Pancreas (tissue), 10 donors: ENCODE measurements at places on chromosomes 12 and 14. TPM values are rescaled to one million over a fixed set of nuclear protein-coding genes. Genes with fewer than 3 reads are reported as not detected.

FBRSL1 gene
- 34.0 TPM for total RNA-seq

RNASE1 gene
- total RNA-seq: 281 TPM

DNA sequence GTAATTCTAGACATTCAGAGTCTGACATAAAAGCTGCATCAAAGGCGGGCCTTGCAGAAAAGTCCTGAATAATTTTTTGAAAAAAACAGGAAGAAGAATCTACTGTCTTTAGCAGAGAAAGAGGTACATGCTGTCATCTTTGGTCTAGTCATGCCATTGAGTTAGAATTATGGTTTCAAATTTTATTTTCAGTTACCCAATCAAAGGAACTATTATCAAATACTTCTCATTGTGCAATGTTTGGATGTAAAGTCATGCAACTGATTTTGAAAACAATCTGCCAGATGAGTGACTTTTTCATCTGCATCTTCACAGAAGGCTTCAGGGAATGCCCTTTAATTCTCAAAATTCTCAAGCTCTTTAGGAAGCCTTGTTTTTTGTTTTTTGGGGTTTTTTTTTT is 803.5 kb downstream of the FLRT2 start:
- H3K4me3 ChIP-seq: no peak overlapping the region
- DNase-seq: no peak
- H3K36me3 ChIP-seq: no peaks in the 10 kb centered on the region
- H3K27ac ChIP-seq: no peak overlapping the region
- H3K27me3 ChIP-seq: no peaks in the 10 kb centered on the region

- no peaks in the 10 kb centered on the region for H3K36me3 ChIP-seq
- H3K27me3 ChIP-seq: no peaks in the 10 kb centered on the region
- H3K4me1 ChIP-seq: no peaks in the 10 kb centered on the region
- no peak overlapping the region for H3K27ac ChIP-seq
These were observed 87.6 kb downstream of the SEC23A start for GRCh38 chr14:39015360-39015961.

DNA sequence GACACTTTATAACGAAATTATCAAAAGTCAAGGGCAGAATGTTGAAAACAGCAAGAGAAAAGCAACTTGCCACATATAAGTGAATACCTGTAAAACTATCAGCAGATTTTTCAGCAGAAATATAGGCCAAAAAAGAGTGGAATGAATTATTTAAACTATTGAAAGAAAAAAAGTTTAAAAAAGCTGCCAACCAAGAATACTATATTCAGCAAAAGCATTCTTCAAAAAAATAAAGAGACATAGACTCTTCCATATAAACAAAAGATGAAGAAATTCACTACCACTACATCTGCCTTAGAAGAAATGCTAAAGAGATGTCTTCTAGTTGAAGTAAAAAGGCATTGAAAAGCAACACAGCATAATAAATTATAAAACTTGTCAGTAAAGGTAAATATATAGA is 80.6 kb upstream of the CPNE8 start:
- H3K4me1 ChIP-seq: no peaks in the 10 kb centered on the region
- no peaks in the 10 kb centered on the region for H3K27me3 ChIP-seq
- no peak overlapping the region for H3K4me3 ChIP-seq
- DNase-seq: no peak
- H3K27ac ChIP-seq: no peak overlapping the region

AMIGO2 gene
- total RNA-seq: 5.0 TPM

- DNase-seq: no peak
- H3K27me3 ChIP-seq: no peaks in the 10 kb centered on the region
- H3K36me3 ChIP-seq: no peaks in the 10 kb centered on the region
- no peak overlapping the region for H3K27ac ChIP-seq
These were observed 106.5 kb downstream of the ETV6 start for GRCh38 chr12:11756022-11756421.

TAS2R20 gene
- 0.42 TPM for total RNA-seq

MYF5 gene
- not detected for total RNA-seq

DIO2 gene
- 0.32 TPM for total RNA-seq

- H3K27ac ChIP-seq: no peak overlapping the region
- H3K4me3 ChIP-seq: no peak overlapping the region
- H3K4me1 ChIP-seq: peaks cover 8% of the 10 kb centered on the region
- no peaks in the 10 kb centered on the region for H3K36me3 ChIP-seq
- no peaks in the 10 kb centered on the region for H3K27me3 ChIP-seq
These were observed 206.0 kb upstream of the DCN start for GRCh38 chr12:91388573-91388972.

DNA sequence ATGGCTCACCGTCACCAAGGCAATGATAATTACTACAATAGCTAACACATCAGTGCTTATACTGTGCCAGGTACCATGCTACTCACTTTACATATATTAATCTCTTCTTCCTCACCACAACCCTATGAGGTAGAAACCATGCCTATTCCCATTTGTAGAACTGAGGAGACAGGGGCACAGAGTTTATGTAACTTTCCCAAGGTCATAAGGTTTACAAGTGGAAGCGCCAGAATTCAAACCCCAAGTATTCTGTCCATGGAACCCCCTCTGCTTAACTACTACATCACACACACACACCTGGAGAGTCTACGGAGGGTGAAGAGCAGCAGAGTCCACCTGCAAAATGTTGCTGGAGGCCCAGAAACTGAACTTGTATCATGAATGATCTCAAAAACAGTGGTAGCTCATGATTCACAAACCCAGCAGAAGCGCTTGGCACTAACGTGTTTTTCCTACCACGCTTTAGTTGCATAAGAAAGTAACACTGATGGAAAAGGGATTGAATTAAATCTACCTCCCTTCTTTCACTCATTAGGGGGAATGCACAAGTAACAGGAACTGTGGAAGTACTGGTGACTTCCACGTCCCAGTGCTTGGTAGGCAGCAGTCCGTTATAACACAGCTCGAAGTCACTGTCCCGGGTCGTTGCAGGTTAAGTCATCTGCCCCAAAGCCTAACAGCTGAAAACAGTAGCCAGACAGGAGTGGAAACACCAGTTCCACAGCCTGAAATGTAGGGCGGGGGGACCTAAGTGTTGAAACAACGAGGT is 2.0 kb downstream of the ITPR2 start:
- no peak for DNase-seq
- peak overlapping the region; percentile 22 for H3K27ac ChIP-seq
- H3K36me3 ChIP-seq: no peaks in the 10 kb centered on the region
- peaks cover 6% of the 10 kb centered on the region for H3K4me1 ChIP-seq
- H3K27me3 ChIP-seq: no peaks in the 10 kb centered on the region

DNA sequence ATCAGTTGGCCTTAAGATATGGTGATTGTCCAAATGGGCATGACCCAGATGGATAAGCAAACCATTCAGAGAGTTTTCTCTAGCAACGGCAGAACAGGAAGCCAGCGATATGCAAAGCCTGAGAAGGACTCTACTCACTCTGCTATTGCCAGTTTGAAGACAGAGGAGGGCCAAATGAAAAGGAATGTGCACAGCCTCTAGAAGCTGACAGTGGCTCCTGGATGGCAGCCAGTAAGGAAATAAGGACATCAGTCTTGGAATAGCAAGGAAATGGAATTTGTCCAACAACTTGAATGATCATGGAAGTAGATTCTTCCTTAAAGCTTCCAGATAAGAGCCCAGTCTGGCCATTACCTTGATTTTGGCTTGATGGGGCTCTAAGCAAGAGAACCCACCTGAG is 60.0 kb downstream of the TMTC2 start:
- no peak overlapping the region for H3K4me3 ChIP-seq
- H3K36me3 ChIP-seq: no peaks in the 10 kb centered on the region
- no peak overlapping the region for H3K27ac ChIP-seq
- no peaks in the 10 kb centered on the region for H3K4me1 ChIP-seq

OR6C2 gene
- total RNA-seq: not detected

C3AR1 gene
- total RNA-seq: 1.5 TPM

GRCh38 chr12:123905319-123905925 is 67.2 kb downstream of the CCDC92 start:
- no peak overlapping the region for H3K27ac ChIP-seq
- H3K4me1 ChIP-seq: no peaks in the 10 kb centered on the region
- H3K4me3 ChIP-seq: no peak overlapping the region
- peak; percentile 68 for DNase-seq
- H3K36me3 ChIP-seq: no peaks in the 10 kb centered on the region

ZBTB42 gene
- total RNA-seq: 8.4 TPM

HRK gene
- not detected for total RNA-seq

DNA sequence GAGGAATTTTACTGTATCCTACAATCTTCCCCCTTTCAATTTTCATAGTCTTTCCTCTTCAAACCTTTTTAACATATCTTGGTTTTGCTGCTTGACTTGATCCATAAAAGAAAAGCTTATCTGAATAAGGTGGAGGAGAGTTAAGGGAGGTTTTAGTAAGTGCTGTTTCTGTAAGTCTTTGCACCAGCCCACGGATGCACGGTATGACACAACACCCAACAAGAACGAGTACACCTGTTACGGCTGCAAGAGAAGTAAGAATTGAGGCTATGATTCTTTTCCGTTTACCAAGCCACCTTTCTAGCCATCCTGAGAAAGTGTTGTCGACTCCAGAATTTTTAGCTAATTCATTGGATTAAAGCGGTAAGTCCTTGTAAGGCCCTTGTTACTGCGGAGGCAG is 26.1 kb upstream of the CPNE8 start:
- H3K36me3 ChIP-seq: no peaks in the 10 kb centered on the region
- H3K27ac ChIP-seq: no peak overlapping the region
- no peaks in the 10 kb centered on the region for H3K4me1 ChIP-seq
- DNase-seq: no peak

GRIN2B gene
- 0.09 TPM for total RNA-seq

AQP6 gene
- total RNA-seq: 0.06 TPM

DNA sequence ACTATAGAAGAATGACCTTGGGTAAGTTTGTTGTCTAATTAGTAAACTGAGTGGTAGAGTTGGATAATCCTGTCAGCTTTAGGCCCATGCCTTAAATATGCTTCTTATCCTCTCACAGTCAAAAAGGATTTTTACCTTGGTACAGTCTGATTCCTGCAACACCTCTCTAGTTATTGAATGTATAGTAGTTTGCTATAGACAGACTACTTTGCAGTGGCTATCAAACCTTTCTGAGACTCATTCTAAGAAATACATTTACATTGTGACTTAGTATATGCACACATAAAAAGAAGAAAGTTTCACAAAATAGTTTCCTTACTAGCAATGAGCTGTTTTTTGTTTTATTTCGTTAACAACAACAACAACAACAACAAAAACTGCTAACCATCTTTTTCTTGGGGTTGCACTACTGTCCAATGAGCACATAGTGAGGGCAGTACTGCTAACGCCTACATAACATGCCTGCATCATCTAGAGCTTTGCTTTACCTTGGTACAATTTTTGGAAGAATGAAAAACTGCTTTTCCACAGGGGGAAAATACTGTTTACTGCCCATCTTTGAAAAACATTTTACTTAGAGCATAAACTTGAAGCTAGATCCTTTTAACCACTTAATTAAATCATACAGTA is 28.5 kb downstream of the WNK1 start:
- no peak for DNase-seq
- H3K36me3 ChIP-seq: no peaks in the 10 kb centered on the region
- no peak overlapping the region for H3K27ac ChIP-seq
- H3K4me1 ChIP-seq: peaks cover 41% of the 10 kb centered on the region

DNA sequence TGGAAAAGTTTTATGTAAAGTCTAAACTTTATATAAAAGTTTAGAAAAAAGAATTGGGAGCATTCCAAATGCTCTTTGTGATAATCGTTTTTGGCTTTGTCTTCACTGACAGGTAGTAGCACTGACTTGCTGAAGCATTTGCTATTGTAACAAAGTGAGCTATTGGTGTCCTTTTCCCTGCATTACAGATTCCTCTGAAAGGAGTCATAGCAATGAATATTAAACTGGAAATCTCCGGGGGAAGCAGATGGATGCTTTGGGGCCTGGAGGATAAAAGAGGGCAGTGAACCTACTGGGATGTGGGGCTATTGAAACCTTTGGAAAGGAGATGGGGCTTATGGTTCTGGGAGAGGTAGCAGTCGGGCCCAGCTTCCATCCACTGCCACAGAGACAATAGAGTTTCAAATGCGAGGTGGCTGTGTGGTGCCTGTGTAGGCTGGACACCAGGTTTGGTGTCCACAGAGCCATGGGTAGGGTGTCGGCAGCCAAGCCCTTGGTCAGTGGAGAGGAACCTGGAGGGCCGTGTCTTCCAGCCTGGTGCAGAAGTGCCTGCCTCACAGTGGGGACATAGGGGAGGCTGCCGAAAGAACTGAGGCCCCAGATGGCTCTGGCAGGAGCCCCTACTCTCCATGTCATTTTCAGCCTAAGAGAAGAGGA is 10.1 kb downstream of the GSG1 start:
- H3K4me3 ChIP-seq: no peak overlapping the region
- H3K27me3 ChIP-seq: no peaks in the 10 kb centered on the region
- H3K27ac ChIP-seq: no peak overlapping the region
- peaks cover 13% of the 10 kb centered on the region for H3K4me1 ChIP-seq

DNA sequence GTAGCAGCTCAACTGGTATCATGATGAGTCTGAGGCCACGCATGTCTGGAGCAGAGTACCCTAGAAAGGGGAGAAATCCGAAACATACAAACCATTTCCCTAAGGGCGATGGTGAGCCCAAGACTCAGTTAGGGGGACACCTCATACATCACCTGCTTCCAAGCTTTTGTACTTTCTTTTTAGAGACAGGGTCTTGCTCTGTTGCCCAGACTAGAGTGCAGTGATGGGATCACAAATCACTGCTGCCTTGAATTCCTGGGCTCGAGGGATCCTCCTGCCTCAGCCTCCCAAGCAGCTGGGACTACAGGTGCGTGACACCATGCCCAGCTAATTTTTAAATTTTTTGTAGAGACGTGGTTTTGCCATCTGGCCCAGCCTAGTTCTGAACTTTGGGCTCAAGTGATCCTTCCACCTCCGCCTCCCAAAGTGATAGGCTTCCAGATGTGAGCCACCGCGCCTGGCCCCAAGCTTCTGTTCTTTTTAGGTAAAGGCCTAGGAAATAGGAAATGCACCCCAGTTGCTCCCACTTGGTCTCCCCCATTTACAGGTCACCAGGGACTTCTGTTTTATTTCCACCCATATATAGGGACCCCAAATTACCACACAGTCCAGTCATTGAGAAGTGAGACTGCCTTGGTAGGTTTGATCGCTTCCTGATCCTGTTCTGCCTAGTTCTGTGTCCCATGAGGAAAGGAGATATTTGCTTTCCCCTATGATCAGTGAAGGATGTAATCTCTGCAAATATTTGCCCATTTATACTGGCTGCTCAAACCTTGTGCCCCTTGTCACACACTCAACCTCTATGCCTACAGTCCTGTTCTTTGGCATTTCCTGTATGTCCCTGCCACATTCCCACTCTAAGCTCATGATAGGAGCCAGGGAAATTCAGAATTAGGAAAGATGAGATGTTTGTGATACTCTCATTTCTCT is at the start of gene APOF:
APOF (minus strand) TSS at position 728 of the 930 bp plus-strand sequence; CDS start at position 616, 112 bp downstream.
- no peak within 1 kb of the TSS for H3K27ac ChIP-seq
- no peak for DNase-seq
- no peaks in the 10 kb centered on the region for H3K27me3 ChIP-seq
- H3K36me3 ChIP-seq: no peaks in the 10 kb centered on the region

WSCD2 gene
- total RNA-seq: 0.14 TPM

GRCh38 chr14:57462551-57462950 is 31.1 kb downstream of the CCDC198 start:
- H3K4me1 ChIP-seq: no peaks in the 10 kb centered on the region
- no peak overlapping the region for H3K4me3 ChIP-seq
- H3K36me3 ChIP-seq: no peaks in the 10 kb centered on the region
- no peak overlapping the region for H3K27ac ChIP-seq
- H3K27me3 ChIP-seq: no peaks in the 10 kb centered on the region
- DNase-seq: no peak

GRCh38 chr12:109744026-109744425 is 30.4 kb downstream of the FAM222A start:
- H3K27ac ChIP-seq: no peak overlapping the region
- no peaks in the 10 kb centered on the region for H3K27me3 ChIP-seq
- no peaks in the 10 kb centered on the region for H3K36me3 ChIP-seq
- H3K4me1 ChIP-seq: peaks cover 15% of the 10 kb centered on the region
- H3K4me3 ChIP-seq: no peak overlapping the region

ACOT6 gene
- not detected for total RNA-seq
